Activated gamma-delta T cell treated with anti-CD3 and anti-CD28 coated beads, Interleukin-2, amount 50 U/mL, for 16 hours (primary cell): ENCODE measurements at places on chromosomes 7 and 10.
A peak's percentile ranks its signal among the peaks of the same experiment; 100 is the strongest.

DNA sequence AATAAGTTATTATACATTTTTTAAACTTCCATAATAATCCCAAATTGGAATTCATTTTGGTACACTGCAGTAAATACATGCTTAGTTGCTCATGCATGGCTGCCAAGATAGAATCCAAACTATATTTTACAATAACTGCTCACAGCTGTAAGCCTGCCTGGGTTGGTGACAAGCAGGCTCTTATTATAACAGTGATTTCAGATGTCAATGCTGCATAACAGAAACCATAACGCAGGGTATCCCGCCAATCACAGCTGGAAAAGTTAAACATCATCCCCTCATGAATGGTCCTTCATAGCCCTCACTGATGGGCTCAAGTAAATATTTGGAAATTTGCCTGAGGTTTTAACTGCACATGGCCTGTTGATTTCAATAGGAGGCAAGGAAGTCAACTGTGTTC is 149.8 kb downstream of the AMPH start:
- no peak for DNase-seq

GRCh38 chr7:13322126-13322525 is 634.7 kb downstream of the ARL4A start:
- DNase-seq, result no peak

DNA sequence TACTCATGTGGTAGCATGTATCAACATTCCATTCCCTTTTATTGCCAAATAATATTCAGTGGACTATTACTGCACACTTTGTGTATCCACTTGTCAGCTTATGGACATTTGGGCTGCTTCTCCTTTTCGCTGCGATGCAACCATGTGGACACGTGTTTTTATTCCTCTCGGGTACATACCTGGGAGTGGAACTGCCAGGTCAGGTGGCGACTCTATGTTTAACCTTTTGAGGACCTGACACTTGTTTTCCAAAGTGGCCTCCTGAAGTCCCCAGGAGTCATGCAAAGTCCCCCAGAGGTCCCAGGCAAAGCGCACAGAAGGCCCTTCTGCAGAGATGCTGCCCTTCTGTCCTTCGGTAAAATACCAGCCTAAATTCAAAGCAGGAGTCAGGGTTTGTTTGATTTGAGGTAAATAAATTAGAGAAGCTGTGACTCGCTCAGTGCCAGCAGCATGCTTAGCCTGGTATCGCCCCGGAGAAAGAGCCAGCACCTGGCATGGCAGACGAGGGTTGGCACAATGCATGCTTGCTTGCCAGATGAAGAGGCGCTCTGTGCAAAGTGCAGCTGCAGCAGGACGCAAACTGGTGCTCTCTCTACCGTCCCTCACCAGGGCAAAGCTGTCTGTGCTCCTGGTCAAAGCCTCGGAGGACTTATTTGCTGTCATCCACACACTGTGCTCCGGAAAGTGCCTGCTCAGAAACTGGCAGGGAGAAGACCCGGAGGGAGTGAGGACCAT is 37.8 kb downstream of the HIPK2 start:
- no peak for DNase-seq

- DNase-seq, result no peak
Observed at GRCh38 chr10:43573250-43574000, 991 bp downstream of the ZNF239 start.

GRCh38 chr10:70461397-70462348 is 16.9 kb upstream of the PALD1 start:
- peak; percentile 22 for DNase-seq
